ENCODE measurements at places on chromosomes 5 and 9. TPM values are rescaled to one million over a fixed set of nuclear protein-coding genes. Genes with fewer than 3 reads are reported as not detected.
A peak's percentile ranks its signal among the peaks of the same experiment; 100 is the strongest.

GRCh38 chr9:117095081-117095480 is 319.8 kb downstream of the ASTN2 start:
- DNase-seq: no peak

DNA sequence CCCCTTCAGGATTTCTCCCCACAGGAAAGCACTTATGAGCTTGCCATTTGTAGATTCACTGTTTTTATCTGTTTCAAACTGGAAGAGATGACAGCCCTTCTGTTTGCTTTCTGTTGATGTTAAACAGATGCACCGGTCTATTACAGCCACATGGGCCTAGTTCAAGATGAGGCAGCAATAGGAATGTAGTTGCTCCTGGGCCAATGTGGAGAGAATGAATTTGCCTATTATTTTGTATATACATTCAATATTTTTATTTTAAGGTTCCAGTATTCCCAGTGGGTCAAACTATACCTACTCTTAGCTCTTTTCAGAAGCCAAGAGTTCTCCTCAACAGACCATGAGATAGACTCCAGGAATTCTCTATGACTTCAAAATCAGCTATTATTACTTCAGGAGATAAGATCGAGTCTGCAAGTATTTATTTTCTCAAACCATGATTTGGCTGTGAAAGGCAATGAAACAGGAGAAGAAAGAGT is 461.6 kb downstream of the RASEF start:
- DNase-seq: no peak

GRCh38 chr9:22382331-22382730 is 64.3 kb upstream of the DMRTA1 start:
- no peak for DNase-seq

- no peak for DNase-seq
These were observed 41.6 kb downstream of the MYO10 start for GRCh38 chr5:16894236-16895057.

DNA sequence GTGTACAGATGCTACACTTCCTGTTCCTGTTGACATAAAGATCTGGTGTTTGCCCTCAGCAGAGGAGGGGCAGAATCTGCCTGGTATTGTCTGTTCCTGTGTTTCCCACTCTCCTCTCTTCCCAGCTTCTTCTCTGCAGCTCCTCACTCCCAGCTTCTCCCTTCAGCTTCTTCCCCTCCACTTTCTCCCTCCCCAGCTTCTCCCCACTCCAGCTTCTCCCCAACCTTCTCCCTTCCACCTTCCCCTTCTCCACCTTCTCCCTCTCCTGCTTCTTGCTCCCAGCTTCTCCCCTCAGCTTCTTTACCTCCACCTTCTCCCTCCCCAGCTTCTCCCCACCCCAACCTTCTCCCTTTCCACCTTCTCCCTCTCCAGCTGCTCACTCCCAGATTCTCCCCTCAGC is 148.9 kb upstream of the IRX2 start:
- DNase-seq: no peak

DNA sequence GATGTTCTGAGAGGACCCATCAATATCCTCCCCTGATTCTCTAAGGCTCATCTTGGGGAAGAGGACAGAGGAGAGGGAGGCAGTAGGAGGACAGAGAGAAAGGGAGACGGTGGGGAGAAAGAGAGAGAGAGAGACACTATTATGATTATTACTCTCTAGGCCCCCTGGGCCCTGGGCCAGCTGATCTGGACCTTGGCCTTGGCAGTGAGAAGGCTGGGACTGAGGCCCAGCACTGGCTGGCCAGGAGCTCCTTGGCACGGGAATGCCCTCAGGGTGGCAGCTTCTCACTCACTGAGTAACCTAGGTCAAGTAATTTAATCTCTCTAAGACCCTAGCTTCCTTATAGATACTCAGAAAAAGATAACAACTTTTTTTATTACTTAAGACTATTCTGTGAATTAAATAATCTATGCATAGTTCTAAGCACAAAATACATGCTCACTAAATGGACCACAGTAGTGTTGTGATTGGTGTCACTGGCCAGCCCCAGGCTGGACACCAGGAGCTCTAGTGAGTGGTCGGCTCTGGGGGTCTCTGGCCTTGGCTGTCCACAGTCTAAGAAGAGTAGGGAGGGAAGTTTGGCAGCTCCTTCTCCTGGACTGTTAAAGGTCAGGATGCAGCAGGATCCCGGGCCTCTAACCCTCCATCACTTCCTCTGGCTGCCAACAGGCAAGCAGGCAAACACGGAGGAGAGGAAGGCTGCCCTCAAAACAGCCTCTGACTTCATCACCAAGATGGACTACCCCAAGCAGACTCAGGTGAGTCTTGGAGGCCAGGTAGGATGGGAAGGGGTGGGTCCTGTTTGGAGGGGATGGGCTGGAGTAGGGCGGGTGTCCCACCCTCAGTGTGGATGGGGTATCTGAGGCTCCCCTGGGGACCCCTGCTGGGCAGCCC is 50.0 kb downstream of the GSN start:
- DNase-seq: peak; percentile 86

- no peak for DNase-seq
These were observed 48.8 kb downstream of the GRAMD2B start for GRCh38 chr5:126471875-126472537.

The ZBED3 gene
- total RNA-seq: 3.8 TPM

The DDX41 gene
- 22.6 TPM for total RNA-seq

The PCDHGC5 gene
- 3.0 TPM for total RNA-seq
